ENCODE measurements at places on chromosomes 3 and 15.

GRCh38 chr15:62618432-62618831 lies 424.1 kb upstream of the TPM1 start:
- peak; percentile 95 for DNase-seq

GRCh38 chr15:50765195-50765967 lies at the start of gene SPPL2A:
SPPL2A (minus strand) TSS chr15:50765706; CDS start chr15:50765533, 173 bp downstream.
- DNase-seq: peak; percentile 94

GRCh38 chr3:167735233-167736138 lies at the start of gene SERPINI1:
SERPINI1 (plus strand) TSS chr3:167735721; CDS start chr3:167789129, 53,408 bp downstream.
- DNase-seq: peak; percentile 86

DNA sequence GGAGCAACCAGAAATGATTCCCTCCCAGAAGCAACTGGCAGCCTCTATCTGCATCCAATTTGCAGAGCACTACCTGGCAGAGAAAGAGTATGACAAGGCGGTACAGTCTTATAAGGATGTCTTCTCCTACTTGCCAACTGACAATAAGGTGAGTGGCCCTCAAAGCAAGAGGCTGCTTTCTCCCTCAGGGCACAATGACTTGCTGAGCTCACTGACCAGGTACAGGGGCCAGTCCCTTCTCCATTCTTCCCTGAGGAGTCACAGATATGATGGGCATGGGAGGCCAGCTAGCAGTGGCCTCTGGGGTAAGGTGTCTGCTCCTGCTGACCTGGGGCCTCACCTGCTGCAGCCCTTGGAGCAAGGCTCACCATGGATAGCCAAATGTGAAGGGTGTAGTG lies 20.3 kb downstream of the CSRNP1 start:
- DNase-seq: no peak

GRCh38 chr3:118292841-118293240 lies 741.8 kb downstream of the IGSF11 start:
- no peak for DNase-seq

DNA sequence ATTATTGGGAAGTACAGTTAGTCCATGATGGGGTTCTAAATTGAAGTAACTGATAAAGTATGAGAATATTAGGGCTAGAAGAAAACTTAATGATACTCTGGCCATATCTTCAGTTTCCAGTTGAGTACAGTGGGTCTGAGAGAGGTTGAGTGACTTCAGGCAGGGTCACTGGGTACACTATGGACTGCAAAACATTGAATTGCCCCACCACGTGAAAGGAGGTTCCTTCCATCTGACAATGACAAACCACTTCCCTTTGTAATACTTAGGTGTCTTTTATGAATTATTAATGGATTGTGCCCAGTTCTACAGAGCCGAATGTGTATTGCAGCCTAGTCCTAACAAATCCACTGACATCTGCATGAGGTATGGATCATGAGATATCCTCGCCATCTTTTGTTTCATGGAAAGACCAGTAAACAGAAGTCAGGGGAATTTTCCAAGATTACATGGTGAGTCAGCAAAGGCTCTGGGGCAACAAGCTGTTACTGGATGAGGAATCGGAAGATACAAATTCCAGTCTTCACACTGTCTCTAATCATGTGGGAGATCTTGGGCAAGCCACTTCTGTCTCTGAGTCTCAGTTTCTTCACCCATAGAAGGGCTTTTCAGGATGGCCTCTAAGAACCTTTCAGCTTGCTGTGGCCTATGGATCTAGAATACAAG lies 66.5 kb upstream of the BCL6 start:
- peak; percentile 65 for DNase-seq

GRCh38 chr3:121979246-121979645 lies 42.8 kb downstream of the ILDR1 start:
- DNase-seq: no peak

DNA sequence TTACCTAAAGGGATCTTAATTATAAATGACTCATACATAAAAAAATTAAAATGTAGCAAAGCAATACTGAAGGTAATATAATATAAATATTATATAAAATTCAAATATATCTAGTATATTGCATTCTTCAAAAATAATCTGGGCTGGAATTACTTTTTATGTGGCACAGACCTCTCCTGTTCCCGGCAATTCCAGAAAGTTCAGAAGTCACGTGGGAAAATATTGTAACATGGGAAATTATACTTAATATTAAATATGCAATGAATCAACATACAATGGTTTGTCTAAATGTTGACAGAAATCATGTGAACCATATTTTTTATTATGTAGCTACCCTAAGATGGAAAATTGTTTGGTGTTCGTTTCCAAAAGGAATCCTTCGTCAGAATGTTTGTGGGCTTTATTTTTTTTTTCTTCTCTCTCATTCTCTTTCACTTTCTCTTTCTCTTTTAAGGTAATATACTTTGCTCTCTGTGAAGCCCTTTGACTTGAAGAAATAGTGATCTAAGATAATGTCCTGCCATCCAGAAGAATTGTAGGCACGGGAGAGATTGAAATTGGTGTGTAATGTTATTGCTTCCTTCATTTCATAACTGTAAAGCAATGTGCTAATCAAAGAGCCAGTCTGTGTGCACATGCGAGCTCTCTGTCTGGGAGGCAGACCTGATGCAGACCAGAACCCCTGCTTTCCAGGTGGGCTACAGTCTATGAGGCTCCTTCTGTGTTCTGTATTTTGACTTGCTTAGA lies 559.4 kb downstream of the NR2F2 start:
- no peak for DNase-seq

- no peak for DNase-seq
Measured at GRCh38 chr3:59919586-59919985, 869.8 kb upstream of the CFAP20DC start.

DNA sequence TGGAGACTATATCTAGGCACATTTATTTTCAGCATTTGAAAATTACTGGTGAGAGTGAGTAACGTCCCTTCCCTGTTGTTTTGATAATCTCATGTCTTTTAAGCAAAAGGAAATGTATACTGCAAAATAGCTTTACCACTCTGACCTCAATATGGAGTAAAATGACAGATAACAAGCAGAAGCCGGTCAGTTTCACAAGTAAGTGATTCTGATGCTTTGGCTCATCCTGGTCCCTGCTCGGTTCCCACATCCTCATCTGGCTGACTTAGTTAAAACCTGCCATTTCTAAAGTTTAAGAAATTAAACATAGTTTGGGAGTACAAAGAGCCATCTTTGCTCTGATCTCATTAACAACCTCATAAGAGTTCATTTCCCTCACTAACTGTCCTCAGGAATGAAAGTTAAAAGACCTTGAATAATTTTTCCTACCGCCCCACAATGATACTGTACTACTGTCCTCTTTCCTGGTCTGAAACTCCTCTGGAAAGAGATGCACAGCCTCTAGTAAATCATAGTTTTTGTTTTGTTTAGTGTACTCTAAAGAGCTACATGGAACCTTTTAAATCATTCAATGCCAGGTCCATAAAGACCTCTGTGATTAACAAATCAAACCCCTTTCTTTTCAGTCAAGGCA lies 72.3 kb upstream of the ICE2 start:
- no peak for DNase-seq

GRCh38 chr3:115086344-115086743 lies 60.7 kb downstream of the ZBTB20 start:
- DNase-seq: no peak

- no peak for DNase-seq
Measured at GRCh38 chr3:104832530-104832929, 534.2 kb upstream of the ALCAM start.

- no peak for DNase-seq
Measured at GRCh38 chr15:78007211-78007931, 70.1 kb downstream of the TBC1D2B start.

DNA sequence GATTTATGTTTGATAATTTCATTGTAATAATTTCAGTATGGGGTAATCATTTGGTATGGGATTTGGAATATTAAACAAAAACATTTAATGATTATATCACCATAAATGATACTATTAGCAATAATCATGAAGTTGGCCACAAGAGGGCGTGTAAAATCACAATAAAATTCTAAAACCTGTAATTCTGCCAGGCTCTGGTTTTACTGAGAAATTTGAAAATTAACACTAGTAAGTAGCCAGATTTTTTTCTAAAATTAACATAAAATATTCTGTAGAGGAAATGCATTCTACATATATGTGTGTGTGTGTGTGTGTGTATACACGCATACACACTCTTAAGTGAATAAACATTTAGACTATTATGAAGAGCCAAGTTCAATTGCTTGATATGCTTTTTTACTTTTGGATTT lies 40.5 kb downstream of the FEZF2 start:
- DNase-seq: peak; percentile 23

- DNase-seq: peak; percentile 53
Measured at GRCh38 chr3:133256787-133257483, 142.9 kb upstream of the BFSP2 start.

DNA sequence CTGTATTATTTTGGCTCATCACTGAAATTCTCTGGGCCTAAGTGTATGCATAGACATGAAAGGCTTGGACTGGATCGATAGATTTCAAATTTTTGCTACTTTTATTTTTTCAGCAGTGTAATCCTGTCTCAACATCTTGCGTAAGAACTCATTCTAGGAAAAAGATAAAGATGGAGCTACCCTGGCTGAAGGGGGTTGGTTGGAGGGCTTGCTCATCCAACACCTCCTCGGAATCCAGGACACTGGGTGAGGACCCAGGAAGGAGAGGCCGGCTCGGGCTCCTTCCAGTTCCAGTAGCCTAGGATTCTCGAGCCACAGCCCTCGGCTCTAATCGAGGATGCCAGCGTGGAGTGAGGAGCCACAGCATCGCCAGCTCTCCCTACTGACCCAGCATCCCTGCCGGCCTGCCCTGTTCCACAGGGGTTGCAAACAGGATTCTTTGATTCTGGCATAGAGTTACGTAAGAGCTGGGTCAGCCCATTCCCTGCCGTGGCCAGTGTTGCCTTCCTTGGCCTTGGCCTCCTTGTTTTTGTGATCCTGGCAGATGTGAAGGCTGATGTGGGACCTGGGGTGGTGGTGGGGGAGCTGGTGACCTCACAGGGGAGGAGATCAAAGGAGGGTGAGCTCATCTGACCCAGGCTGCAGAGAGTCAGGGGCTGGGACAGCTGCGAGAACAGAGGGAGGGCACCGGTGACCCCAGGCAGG lies 149.5 kb downstream of the ALDH1A2 start:
- no peak for DNase-seq
